Tibial nerve (tissue), 4 donors: ENCODE measurements at places on chromosomes 5 and 9. TPM values are rescaled to one million over a fixed set of nuclear protein-coding genes. Genes with fewer than 3 reads are reported as not detected.
A peak's percentile ranks its signal among the peaks of the same experiment; 100 is the strongest.

Gene C5
- total RNA-seq, result 21.1 TPM

DNA sequence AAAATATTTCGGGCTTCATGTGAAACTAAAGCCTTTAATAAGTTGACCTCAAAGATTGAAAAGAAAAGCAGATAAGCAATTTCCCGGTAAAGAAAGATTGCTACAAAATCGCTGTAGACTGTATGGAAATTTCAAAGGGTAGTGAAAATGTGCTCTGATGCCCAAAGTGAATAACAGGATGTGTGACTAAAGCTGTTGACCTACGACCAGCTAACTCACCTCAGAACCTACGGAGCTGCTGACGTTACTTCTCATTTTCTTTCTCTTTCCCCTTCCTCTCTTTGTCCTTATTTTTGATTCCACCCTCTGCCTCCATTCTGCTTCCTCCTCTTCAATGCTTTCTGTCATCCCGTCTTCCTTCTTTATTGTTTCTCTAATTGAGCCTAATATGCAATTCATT, 103.2 kb downstream of the PDE4D start:
- peak overlapping the region; percentile 43 for H3K27ac ChIP-seq
- no peaks in the 10 kb centered on the region for H3K36me3 ChIP-seq
- H3K4me1 ChIP-seq, result peaks cover 8% of the 10 kb centered on the region
- DNase-seq, result no peak
- H3K4me3 ChIP-seq, result no peak overlapping the region

DNA sequence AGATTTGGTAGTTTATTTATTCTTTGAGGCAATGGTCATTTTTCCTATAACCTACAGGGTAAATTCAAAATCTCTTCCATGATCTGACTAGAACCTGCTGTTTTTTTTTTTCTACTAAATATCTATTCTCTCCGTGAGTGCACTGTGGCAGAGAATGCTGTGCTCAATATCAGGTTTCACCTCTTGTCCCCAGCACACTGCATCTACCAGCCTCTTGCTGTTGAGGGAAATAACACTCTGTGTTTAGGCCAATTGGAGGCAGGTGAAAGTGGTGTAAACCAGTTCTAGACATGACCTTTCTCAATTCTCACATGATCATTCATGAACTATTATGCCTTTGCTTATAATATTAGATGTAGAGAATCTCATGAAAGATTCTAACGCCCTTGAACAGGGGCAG, 2365.9 kb downstream of the MAT2B start:
- H3K36me3 ChIP-seq, result no peaks in the 10 kb centered on the region
- H3K4me3 ChIP-seq, result no peak overlapping the region
- no peak overlapping the region for H3K27ac ChIP-seq
- no peaks in the 10 kb centered on the region for H3K27me3 ChIP-seq
- DNase-seq, result no peak

GRCh38 chr9:83405759-83406158, 132.4 kb downstream of the FRMD3 start:
- no peaks in the 10 kb centered on the region for H3K27me3 ChIP-seq
- H3K4me1 ChIP-seq, result peaks cover 18% of the 10 kb centered on the region
- no peak overlapping the region for H3K4me3 ChIP-seq
